Esophagus mucosa (tissue), 1 donor: ENCODE measurements at places on chromosomes 2 and 18. TPM values are rescaled to one million over a fixed set of nuclear protein-coding genes. Genes with fewer than 3 reads are reported as not detected.

Gene DOCK10
- total RNA-seq: 6.7 TPM

Gene TBR1
- total RNA-seq: not detected

Gene IL36G
- total RNA-seq: 27.4 TPM

Gene GCKR
- 0.84 TPM for total RNA-seq

Gene FN1
- 24.2 TPM for total RNA-seq

Gene SGPP2
- 57.1 TPM for total RNA-seq

Gene UNC80
- total RNA-seq: 0.04 TPM

Gene TMEM169
- 0.04 TPM for total RNA-seq

Gene FSIP2
- total RNA-seq: 0.24 TPM

Gene SMYD5
- 11.7 TPM for total RNA-seq

Gene TLX2
- total RNA-seq: not detected

DNA sequence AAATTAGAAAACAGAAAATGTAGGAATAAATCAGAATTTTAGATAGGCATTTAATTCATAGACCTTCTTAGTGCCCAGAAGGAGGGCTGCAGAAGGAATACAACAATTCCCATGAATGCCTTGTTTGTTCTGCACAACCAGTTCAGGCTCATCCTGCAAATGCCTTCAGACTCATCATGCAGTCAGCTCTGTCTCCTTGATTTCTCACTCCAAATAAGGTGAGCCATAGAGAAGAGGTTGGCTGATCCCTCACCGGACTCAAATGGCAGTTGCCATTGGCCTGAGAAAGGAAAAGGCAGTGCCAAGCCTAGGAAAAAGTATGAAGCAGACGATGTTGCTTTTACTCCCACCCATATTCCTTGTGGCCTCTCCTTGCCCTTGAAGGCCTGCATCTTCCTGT, 50.3 kb downstream of the DSC3 start:
- peak; percentile 45 for ATAC-seq

- ATAC-seq: no peak
Observed at GRCh38 chr2:230230087-230230486, 4.6 kb downstream of the SP140 start.

GRCh38 chr2:220365023-220365422, 737.6 kb downstream of the SLC4A3 start:
- peak; percentile 94 for ATAC-seq

DNA sequence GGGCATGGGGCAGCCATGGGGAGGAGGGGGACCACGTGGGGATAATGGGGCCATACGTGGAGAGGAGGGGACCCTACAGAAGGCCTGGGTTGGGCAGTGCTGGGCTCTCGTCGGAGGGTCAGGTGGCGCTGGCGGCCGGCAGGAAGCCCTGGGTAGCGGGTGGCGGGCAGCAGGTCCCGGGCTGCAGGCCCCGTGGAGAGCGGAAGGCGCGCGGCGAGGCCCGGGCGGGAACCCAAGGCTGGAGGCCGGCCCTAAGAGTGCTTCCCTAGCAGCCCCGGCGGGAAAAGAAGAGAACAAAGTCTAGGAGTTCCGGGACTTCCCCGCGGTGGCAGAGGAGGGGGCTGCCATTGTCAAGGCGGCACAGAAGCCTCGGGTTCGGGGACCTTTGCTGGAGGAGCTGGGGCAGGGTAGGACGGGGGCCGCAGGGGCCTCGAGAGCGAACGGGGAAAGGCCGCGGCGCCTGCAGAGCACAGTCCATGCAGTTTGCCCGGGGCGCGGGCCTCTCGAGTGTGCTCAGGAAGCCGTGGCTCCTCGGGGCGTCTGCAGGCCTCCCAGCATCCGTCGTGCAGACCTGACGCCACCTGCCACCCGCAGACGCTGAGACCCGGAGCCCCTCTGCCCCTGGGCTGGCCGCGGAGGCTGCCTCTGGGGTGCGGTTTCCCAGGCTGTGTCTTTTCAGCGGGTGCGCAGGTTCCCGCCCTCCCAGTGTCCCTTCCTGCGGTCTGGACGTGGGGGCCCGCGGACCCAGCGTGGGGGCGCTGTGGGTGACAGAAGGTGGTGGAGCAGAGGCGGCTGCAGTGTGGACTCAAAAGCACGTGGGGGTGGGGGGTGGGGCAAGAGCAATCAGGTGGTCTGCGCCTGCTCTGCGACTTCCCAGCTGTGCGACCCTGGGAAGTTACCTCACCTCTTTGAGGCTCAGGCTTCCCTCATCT, 19.4 kb upstream of the NCL start:
- peak; percentile 53 for ATAC-seq

DNA sequence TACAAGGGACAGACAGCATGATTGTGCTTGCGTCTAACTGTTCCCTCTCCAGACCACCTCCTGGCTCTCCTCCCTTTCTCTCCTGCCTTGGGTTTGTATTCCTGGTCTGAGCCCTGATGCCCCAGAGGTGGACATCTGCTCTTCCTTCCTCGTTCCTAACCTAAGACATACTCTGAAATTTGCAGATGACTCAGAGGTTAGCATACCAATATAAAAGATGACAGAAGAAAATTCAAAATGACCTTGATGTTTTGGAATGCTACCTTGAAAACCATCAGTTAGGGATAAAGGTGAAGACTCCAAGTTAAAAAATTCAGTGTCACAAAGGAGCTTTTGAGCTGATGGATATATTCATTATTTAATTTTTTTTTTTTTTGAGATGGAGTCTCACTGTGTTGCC, 12.9 kb downstream of the SMYD1 start:
- ATAC-seq: no peak

DNA sequence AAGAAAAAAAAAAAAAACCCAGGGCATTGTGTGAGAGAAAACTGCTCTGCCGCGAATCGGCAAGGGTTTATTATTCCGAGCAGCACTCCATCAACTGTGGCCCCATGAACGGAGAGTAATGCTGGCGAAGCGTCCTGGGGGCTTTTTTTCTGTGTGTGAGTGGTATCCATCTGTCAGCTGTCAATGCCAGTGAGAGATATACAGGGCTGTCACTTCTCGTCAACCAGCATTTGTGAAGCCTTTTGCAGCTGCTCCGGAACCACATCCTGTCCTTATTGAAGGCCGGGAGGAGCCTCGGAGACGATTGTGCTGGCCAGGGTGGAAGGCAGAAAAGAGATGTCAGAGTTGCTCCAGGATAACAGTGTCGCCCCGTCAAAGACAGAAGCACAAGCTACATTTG, 356.9 kb upstream of the SMIM21 start:
- ATAC-seq: no peak

DNA sequence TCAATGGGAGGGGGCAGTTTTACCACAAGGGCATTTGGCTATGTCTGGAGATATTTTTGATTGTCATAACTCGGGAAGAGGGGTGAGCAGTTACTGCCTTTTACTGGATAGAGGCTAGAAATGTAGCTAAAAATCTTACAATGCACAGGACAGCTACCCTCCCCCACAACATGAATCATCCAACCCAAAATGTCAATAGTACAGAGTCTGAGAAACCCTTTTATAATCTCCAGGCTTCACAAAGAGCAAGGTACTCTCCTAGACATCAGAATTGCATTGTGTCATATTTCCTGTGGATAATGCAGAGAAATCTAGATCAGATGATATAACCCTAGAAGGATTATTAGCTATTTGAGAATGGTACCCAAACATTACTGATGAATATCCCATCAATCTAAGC, 277.1 kb upstream of the NRP2 start:
- ATAC-seq: peak; percentile 39

- ATAC-seq: no peak
Observed at GRCh38 chr18:63492851-63493250, 16.1 kb downstream of the SERPINB5 start.

- ATAC-seq: no peak
Observed at GRCh38 chr18:75742516-75742915, 315.0 kb upstream of the SMIM21 start.

DNA sequence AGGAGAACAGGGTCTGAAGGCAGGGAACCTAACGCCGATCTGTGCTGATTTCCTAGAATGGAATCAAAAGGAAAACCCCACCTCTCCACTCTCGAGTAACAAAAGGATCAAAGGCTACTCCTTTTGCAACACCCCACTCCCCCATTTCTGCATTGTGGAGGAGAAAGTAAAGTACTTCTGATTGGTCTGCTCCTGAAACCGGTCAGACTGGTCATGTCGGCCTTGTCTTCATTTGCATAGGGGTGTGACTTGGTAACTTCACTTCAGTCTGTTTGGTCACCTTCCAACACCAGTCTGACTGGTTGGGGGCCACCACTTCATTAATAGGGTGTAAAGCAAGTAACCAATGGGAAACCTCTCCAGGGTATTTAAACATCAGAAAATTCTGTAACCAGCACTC, 771.9 kb downstream of the ERBB4 start:
- ATAC-seq: peak; percentile 93
